ENCODE measurements at places on chromosomes 7 and 10.

- no peak for DNase-seq
Measured at GRCh38 chr10:130027716-130028464, 63.8 kb upstream of the EBF3 start.

DNA sequence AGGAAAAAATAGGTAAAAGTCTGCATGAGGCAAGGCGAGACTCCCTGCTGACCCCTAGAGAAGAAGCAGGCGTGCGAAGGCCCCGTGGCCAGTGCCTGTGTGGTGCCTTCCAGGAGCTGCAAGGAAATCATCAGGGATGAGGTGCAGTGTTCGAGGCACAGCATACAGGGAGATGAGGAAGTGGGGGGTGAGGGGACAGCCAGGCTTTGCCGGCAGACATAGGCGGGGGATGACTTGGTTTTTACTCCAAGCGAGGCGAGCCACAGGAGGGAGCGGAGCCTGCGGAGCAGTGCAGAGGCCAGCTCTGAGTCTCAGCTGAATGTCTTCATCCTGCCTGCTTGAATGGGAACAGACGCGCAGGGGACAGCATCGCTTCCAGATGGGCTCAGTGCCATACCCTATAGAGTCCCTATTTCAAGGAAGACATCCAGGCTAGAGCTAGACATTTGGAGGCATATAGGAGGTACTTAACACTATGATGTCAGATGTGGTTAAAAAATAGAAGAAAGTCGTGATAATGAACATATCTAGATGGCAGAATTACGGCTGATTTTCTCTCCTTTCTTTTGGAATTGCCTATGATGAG lies 49.5 kb downstream of the TCERG1L start:
- DNase-seq: no peak

GRCh38 chr7:138618933-138619332 lies 82.2 kb downstream of the SVOPL start:
- no peak for DNase-seq

DNA sequence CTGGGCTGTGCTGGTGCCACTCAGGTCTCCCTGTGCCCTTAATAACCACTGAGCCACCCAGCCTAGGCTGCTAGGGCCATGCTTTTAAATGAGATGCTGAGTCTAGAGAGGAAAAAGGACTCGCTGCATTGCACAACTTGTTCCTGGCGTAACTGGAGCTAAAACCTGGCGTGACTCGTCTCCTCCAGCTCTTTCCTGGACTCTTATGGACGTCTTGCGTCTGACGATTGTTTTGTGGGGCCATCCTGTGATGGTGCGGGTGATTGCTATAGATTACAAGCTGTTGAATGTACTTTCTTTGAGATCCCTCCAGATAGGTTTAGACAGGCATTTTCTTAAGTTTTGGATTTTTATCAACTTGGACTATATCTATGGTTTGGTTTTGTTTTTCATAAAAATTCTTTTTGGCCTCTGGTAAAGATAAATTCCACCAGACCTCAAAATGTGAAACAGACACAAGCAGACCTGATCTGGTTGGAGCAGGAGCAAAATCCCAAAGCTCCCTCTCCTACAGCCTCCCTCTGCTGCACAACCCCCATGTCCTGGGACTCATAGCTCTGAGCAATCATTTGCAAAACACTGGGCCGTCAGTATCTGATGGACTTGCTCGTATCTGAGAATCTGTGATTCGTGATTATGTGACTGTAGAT lies 230.3 kb downstream of the ARHGAP12 start:
- no peak for DNase-seq

DNA sequence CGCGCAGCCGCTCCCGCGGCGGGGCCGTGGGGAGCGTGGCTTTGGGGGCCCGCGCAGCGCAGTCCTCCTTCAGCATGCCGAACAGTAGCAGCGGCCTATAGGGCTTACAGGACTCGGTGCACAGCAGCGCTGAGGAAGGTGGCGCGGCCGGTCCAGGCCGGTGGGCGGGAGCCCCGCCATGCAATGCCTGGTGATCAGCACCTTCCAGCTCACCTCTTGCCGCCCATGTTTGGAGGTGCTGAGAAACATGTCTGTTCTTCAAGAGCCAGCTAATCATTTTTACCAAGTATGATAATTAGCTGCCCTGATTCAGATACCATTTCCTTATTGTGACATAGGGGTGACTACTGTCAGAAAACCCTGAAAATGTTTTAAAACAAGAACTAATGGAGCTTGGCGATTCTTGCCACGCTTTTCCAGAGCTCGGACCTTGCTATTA lies 33.5 kb upstream of the SFTPD start:
- no peak for DNase-seq

- DNase-seq: no peak
Measured at GRCh38 chr10:110779489-110779888, 92.2 kb upstream of the PDCD4 start.

All from activated T-helper 1 cell treated with anti-CD3 and anti-CD28 coated beads, Interleukin-2, amount 50 U/mL, for 16 hours (primary cell).